ENCODE measurements at places on chromosomes 2 and 18. TPM values are rescaled to one million over a fixed set of nuclear protein-coding genes. Genes with fewer than 3 reads are reported as not detected.

DNA sequence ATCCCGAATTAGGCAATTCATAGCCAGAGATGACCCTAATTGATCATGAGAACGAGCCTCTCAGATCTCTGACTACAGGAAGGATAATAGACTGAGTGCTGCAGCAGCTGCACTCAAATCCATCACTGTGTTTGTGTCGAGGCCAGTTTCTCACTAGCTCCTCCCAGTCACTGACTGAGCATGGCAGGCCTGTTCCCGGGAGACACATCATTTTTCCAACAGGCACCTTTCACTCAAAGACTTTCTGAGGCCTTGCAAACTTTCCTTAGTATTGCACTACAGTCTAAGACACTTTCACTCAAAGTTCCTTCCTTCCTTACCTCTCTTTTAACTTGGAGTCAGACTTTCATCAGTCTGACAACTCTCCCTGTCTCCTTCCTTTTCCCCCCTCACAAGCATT, 13.7 kb downstream of the SOS1 start:
- no peak for DNase-seq

GRCh38 chr2:66717218-66717905, 282.4 kb downstream of the MEIS1 start:
- DNase-seq: no peak

Gene C2orf69
- 10.9 TPM for total RNA-seq

DNA sequence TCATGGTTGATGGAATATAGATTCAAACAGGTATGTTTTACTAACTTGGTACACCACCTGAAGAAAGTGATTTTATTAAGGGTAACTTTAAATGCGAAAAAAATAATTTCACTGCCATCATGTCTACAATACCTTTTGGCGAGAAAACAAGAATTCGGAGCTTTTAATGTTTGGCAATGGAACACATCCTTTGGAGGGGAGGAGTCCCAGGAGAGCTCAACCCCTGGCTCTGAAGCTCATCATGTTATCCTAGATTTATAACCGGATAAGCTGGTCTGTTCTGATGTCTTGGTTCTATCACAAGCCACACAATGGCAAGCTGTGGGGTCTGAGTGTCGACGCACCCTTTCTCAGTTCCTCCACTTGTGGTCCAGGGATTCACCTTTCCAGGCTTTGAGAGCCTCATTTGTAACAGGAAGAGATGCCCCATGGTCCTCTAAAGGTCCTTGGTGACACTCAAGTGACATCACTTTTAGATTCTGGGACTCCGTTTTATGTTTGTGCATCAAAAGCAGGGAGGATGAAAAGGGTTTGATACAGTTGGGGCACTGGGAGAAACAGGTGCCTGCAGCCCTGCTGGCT, 172.7 kb downstream of the BCL2 start:
- no peak for DNase-seq

Gene TRABD2A
- 4.1 TPM for total RNA-seq

- DNase-seq: no peak
Observed at GRCh38 chr2:166112193-166112605, 15.6 kb downstream of the SCN1A start.

Data from ureter (tissue), 1 donor.